ENCODE measurements at places on chromosomes 2 and 18. TPM values are rescaled to one million over a fixed set of nuclear protein-coding genes. Genes with fewer than 3 reads are reported as not detected.

Gene TLX2
- total RNA-seq, result not detected

Gene FN1
- total RNA-seq, result 5,098 TPM

DNA sequence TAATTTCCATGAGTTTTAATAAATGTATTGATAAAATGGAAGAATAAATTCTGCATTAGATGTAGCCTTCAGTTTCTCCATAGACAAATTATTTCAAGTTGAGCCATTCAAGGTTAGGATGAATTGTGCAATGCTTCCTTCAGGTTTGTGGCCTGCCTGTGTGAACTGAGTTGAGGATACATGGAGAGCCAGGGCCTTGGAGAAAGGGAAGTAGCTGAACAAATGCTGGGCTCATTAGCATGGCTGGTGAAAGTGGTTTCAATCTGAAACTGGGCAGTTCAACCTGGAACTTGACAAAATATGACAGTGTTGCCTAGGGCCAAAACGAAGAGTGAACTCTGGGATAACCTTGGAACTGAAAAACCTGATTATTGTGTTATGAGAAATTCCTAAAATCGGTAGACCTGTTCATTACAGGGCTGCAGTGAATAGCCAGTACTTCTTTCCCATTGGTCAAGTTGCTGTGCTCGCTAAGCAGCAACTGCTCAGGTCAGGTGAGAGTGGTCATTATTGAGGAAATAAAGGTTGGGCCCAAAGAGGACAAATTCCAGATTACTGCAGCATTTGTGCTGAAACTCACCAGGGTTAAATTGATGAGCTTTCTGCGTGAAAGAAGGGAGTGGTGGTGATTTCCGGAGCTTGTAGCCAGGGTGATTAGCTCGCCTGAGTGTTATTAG is 12.7 kb downstream of the INPP1 start:
- DNase-seq, result no peak
- H3K27ac ChIP-seq, result no peak overlapping the region
- no peak overlapping the region for H3K4me3 ChIP-seq
- H3K36me3 ChIP-seq, result peaks cover 7% of the 10 kb centered on the region
- peaks cover 13% of the 10 kb centered on the region for H3K4me1 ChIP-seq

GRCh38 chr18:58533766-58534165 is 95.1 kb downstream of the ALPK2 start:
- DNase-seq, result no peak
- H3K4me1 ChIP-seq, result no peaks in the 10 kb centered on the region
- no peak overlapping the region for H3K27ac ChIP-seq
- no peaks in the 10 kb centered on the region for H3K27me3 ChIP-seq
